ENCODE measurements at places on chromosomes 7 and 10.

GRCh38 chr7:155281398-155281969 lies 16.2 kb upstream of the INSIG1 start:
- DNase-seq, result no peak

GRCh38 chr10:93245147-93245546 lies 171.5 kb downstream of the CYP26A1 start:
- no peak for DNase-seq

DNA sequence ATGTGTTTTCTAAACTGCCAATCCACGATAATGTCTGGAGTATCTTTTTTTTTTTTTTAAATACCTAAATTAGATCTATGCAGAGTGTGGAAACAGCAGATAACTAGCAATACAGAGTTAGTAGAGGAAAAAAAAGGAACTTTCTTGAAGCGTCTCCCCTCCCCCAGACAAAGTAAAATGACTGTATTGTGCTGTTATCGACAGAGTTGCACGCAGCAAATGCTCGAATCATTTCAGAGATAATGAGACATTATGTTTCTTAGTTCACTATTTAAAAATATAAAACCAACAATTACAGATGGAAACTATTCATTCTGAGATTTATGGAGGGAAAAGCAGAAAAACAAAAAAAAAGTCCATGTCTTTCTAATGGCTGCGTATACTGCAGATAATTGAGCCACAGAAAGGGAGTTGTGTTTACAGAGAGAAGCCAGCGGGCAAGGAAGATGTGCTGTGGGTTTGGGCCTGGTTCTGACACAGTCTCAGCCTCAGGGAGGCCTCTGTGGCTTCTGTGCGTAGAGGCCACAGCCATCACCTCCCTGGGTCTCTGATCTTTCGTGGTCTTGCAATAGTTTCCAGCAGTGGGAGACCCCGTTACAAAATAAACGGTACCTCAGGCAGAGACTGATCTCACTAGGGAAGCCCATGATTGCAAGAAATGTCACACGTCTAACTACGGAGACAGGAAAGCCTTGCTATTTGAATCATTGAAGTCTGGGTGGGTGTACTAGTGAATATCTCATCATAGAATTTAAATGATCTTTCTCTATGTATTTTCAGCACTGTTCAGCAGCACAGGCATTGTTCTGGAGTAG lies 19.1 kb upstream of the KLF6 start:
- DNase-seq, result peak; percentile 13

- no peak for DNase-seq
Measured at GRCh38 chr7:4851459-4852422, 10.1 kb downstream of the PAPOLB start.

DNA sequence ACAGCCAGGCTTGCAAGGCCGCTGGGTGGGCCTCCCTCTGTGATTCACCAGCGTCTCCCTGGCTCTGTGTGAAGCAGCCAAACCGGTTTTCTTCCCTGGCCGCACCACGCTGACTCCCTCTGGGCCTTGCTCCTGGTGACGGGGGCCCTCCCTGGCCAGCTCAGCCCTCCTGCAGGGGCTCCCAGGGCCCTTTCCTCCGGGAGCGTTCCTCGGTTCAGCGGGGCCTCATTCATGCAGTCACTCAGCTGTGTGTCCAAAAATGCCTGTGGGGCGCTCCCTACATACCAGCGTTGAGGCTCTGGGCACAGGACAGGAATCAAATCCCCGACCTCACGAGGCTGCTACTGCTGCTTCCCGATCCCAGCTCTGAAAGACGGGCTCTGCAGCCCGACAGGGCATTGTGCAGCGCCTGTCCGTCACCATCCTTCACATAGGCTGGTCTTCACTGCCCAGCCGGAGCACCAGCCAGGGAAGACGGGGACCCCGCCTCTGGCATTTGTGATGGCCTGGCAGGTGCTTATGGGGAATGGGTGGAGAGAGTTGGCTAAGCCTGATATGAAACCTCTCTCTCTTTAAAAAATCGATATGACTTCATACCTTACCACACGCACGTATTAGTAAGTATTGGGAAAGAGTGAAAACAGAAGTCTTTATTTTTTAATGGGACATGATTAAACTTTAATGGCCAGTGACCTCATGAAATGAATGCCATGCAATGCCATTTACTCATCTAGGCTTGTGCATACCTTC lies 110.0 kb upstream of the SHH start:
- DNase-seq, result no peak

GRCh38 chr7:94697035-94697974 lies 41.4 kb upstream of the SGCE start:
- DNase-seq, result peak; percentile 97
